ENCODE measurements at places on chromosomes 13 and 19.
A peak's percentile ranks its signal among the peaks of the same experiment; 100 is the strongest.

DNA sequence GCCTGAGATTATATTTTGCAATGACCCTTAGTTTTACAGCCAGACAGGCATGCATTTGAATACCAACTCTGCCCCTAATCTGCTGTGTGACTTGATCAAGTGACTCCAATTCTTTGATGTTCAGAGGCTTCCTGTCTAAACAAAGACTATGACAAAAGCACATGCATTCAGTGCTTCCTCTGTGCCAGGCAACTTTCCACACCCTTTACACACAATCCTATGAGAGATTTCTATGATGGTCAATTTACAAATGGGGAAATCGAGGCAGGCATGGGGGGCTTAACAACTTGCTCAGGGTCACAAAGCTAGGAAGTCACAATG, 3.7 kb upstream of the LYPD3 start:
- no peak for DNase-seq

GRCh38 chr13:80946008-80946802, 605.3 kb upstream of the SPRY2 start:
- no peak for DNase-seq

DNA sequence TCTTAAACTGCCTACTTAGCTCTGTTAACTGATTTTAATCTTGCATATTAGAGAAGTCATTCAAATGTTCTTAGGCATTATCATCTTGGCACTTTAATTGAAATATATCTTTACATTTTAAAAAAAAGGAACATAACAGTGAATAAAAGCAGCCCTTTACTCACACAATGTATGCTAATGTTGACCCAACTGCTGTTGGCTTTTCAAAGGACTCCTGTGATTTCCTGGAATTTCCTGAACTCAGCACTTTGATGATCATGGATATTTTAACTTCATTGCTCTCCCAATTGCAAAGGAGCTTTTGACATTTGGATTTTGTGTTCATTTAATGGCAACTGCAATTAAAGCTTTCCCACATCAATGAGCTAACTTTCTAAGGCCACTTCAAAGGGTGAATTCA, 1230.3 kb downstream of the DIAPH3 start:
- no peak for DNase-seq

- DNase-seq: no peak
Measured at GRCh38 chr13:112964971-112965492, 4.0 kb upstream of the MCF2L start.

DNA sequence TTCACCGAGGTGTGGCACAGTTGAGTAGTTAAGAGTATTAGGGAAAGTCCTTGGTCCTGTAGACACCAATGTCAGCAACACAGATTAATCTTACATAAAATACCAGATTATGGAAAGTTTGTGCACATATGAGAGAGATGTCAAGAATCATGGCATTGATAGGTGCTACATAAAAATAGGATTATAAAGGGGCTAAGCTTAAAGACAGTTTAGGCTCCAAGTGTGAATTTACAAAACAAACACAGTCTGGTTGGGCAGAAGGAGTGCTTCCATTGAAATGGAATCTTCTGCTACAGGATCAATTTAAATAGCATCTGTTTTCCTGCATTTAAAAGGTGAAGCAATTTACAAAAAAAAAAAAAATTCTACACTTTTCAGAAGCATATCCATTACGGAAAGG, 292.9 kb downstream of the DNAJC15 start:
- no peak for DNase-seq

DNA sequence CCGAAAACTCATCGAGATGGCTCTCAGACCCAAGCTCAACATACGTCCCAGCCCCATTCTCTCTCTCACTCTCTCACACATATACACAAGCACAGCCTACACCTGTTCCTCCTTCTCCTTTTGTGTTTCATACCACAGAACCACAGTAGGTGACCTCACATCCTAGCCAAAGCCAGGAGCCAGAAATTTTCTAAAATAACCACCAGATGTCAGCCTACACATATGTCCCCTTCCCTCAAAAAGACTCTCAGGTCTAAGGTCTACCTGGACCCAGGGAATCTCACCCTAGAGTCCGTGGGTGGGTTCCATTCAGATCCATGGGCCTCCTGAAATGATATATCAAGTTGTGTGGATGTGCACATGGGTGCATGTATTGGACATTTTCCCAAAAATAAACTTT, 104.2 kb upstream of the IPO5 start:
- no peak for DNase-seq

DNA sequence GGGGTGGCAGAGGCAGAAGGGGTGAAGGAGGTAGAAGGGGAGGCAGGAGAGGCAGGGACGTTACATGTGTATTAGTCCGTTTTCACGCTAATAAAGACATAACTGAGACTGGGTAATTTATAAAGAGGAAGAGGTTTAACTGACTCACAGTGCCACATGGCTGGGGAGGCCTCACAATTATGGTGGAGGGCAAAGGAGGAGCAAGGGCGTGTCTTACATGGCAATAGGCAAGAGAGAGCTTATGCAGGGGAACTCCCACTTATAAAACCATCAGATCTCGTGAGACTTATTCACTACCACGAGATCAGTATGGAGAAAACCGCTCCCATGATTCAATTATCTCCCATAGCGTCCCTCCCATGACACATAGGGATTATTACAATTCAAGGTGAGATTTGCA, 19.0 kb upstream of the ACOD1 start:
- no peak for DNase-seq

- no peak for DNase-seq
Measured at GRCh38 chr13:45932676-45933075, 81.1 kb upstream of the SIAH3 start.

DNA sequence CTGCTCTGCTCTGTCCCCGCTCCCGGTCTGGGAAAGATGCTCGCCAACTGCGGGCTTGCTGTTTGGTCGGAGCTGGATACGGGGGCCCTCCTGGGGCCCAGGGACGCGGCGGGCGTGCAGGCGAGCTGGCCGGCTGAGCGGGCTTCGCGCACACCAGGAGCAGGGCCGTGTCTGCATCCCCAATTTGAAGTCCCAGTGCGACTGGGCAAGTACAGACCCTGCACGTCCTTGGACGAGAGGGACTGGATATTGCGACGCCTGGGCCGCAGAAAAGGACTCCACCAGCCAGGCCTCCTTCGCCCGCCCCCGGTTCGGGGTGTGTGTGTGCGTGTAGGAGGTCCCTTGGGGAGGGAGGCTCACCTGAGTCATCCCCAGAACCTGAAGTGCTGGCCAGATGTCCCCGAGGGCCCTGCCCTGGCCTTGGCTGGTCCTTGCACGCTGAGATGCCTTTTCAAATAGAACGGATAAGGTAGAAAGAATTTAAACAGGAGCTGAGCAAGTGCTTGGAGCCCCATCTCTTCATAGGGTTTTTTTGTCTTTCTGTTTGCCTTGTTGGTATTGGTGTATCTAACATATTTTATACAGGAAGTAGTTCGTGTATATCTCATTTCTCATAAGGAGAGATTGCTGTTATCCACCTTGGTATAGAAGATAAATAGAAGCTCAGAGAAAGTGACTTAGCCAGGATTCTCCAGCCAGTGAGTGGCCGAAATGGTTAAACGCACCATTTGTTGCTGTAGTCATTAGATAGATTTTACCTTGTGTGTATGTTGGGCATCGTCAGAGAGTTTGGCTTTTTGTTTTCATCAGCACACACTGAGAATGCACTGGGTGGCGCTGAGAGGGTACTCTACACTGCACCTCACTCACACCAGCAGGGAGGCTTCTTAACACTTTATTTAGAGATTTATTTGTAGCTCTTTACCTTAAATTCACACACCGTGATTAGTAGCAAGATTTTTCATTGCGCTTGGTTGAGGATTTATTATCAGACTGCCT, 1.1 kb downstream of the NAXD start:
- DNase-seq: peak; percentile 60

DNA sequence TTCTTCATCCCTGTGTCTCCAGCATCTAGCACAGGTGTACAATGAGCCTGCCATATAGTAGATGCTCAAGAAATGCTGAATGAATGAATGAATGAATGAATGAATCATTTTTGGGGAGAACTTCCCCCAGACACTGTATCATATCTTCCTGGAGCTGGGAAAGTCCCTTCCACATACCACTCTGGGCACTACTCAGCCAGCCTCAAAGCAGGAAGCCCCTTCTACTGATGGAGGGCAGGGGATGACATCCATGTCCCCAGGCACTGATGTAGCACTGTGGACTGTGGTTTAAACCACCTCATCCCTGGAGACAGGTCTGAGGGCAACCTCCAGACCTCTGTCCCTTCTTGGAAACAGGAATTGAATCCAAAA, 4.8 kb downstream of the GNA15 start:
- no peak for DNase-seq

GRCh38 chr13:106466691-106467426, 68.6 kb downstream of the EFNB2 start:
- DNase-seq: no peak

DNA sequence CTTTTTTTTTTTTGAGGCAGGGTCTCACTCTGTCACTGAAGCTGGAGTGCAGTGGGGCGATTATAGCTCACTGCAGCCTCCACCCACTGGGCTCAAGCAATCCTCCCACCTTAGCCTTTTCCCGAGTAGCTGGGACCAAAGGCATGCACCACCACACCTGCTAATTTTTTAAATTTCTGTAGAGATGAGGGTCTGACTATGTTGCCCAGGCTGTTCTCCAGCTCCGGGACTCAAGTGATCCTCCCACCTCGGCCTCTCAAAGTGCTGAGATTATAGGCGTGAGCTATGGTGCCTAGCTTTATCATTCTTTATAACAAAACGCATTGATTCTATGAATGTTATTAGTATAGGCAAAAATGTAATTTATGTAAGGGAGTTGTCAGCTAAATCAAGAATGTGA, 17.9 kb upstream of the LYPD3 start:
- no peak for DNase-seq

GRCh38 chr13:40376296-40376849, 290.1 kb downstream of the FOXO1 start:
- no peak for DNase-seq

- no peak for DNase-seq
Measured at GRCh38 chr13:101481421-101481820, 28.9 kb downstream of the ITGBL1 start.

- no peak for DNase-seq
Measured at GRCh38 chr19:5035105-5035761, 66.3 kb downstream of the KDM4B start.

GRCh38 chr19:34317311-34317927, 47.6 kb upstream of the GPI start:
- DNase-seq: no peak

- DNase-seq: no peak
Measured at GRCh38 chr13:32028711-32029110, 2.9 kb upstream of the FRY start.

DNA sequence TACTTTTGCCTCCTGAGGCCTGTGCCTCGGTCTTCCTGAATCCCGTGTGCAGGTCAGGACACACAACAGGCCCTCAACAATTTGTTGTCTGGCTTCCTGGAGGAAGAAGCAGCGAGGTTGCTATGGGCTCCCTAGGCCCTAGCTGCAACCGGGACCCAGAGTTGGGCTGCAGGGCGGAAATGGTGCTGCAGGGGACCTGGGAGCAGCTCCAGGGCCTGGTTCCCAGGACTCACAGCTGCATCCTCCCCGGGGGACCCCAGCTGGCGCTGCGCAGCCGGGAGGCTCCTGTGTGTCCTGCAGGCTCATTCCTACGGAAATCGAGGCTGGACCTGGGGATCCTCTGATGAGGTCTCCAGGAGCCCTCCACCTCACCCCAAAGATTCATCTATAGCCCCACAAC, 999 bp upstream of the TNFAIP8L1 start:
- DNase-seq: no peak

DNA sequence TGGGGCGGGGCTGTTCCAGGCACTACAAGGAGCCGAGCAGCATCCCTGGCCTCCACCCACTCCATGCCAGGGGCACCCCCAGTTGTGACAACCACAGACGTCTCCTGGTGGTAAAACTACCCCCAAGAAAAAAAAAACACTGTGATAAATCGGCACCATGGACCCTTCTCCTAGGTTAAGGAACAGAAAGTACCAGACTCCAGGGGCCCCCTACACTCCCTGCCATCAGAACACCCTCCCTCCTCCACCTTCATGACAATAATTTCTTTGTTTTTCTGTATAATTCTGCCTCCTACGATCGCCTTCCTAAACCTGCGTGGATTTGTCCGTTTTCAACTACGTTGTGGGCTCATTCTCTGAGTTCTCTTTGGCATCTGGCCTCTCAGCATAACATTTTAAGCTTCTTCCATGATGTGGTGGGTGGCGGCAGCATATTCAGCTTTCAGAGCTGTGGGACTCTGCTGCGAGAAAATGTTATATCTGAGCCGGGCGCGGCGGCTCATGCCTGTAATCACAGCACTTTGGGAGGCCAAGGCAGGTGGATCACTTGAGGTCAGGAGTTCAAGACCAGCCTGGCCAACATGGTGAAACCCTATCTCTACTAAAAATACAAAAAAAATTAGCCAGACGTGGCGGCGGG, 8.6 kb downstream of the TLE2 start:
- DNase-seq: no peak
